ENCODE measurements at places on chromosomes 12 and 14.

DNA sequence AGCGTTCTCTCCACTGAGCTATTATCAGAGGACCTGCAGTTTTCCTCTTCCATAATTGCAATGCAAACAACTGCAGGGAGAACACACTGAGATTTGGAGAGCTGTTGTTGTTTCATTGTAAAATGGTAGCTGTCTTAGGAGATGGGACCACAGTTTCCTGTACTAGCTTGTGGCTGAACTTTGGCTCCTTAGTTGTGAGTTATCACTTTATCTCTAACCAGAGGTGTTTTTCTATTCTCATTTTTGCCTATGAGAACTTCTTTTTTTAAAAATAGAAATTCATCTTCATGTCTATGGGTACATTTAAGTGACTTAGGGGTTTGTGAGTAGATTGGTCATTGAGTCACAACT, 216.5 kb downstream of the SLC38A4 start:
- DNase-seq: no peak

GRCh38 chr14:72514660-72515025, 379.3 kb downstream of the DPF3 start:
- no peak for DNase-seq

DNA sequence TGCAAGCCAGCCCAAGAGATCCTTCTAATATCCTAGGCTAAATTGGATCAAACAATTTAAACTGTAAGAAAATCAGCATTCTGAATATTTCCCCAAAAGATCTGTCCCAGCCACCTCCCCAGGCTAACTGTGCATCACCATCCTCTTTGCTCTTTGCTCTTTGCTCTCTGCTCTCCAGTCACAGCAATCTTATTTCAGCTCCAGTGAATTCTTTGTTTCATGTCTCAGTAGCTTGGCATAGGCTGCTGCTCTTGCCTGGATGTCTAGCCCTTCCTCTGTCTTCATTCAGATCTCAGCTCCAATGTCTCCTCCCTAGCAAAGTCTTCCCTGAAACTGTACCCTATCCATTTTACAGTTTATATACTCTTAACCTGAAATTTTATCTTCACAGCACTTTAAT, 399.8 kb upstream of the USP15 start:
- no peak for DNase-seq

DNA sequence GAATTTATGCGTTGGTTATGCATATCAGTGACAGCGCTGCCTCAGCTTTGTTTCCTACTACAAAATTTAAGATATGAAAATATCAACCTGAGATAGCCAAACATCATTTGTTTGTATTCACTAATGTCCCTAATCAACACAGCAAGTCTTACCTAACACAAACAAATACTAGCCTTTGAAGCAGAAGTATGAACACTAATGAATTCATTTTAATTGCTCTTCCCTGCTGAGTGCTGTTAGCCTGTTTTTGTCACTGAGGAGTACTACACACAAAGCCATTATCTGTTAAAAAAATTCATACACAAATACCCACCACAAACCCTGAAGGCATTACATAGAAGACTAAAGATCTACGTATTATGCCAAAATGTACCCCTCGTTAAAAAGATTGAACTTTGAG, 150.8 kb downstream of the HELB start:
- DNase-seq: no peak

DNA sequence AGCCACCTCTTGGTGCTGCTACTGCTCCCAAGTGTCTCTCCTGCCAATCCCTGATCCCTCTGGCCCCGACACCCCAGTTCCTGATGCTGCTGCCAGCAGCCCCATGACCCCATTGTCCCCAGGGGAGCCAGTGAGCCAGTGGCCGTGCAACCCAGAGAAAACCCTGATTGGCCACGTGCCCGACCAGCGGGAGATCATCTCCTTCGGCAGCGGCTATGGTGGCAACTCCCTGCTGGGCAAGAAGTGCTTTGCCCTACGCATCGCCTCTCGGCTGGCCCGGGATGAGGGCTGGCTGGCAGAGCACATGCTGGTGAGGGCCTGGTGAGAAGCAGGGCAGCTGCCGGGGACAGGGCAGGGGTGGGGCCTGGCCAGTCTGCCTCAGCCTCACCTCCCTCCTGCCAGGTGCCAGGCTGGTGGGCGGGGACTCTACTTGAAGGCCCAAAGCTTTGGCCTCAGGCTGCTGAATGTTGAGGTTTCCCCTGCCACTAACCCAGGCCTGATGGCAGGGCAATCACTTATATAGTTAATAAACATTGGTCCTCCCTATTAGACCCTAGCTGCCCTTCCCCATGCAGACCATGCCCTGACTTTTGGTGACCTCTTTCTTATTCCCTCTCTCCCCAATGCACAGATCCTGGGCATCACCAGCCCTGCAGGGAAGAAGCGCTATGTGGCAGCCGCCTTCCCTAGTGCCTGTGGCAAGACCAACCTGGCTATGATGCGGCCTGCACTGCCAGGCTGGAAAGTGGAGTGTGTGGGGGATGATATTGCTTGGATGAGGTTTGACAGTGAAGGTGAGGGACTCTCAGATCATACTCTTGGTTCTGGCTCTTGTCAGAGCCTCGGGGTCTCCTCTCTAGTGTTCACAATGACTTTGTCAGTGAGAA, 5.1 kb downstream of the PCK2 start:
- no peak for DNase-seq

- no peak for DNase-seq
Observed at GRCh38 chr12:54572881-54573280, 15.6 kb downstream of the PPP1R1A start.
